ENCODE measurements at places on chromosomes 6 and 20.

DNA sequence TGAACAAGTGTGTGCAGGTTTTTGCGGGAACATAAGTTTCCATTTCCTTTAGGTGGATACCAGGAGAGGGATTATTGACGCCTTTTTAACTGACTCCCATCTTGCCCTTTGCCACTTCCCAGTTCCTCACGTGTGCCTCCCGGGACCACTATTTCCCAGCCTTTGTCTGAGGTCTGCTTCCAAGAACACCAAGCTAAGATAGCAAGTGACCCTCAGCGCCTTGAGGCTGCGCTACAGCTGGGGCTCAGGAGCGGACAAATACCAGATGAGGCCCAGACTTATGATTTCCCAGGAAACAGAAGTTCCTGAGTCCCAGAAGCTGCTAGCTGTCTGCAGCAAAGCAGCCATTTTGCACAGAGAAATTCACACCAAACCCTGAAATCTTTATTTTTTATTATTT, 216.7 kb downstream of the SYNDIG1 start:
- no peak for DNase-seq

DNA sequence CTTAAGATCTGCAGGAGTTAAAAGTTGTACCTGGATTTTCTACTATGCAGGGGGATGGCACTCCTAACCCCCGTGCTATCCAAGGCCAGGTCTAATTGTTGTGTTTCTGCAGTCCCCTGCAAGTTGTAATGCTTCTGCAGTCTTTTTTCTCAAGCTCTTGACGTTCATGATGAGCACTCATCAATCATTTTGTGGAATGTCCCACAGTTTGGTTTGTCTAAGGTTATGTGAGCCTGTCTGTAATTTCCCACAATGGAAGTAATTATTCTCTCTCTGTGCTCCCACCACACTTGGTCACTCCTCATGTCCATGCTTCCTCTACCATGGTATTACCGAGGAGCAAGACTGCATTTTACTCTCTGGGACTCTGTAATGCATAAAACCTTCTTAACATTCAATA, 107.6 kb upstream of the SSTR4 start:
- DNase-seq: no peak

- DNase-seq: no peak
These were observed 77.6 kb upstream of the PMEPA1 start for GRCh38 chr20:57787151-57787989.

GRCh38 chr6:161230339-161230738, 43.5 kb downstream of the AGPAT4 start:
- DNase-seq: no peak

DNA sequence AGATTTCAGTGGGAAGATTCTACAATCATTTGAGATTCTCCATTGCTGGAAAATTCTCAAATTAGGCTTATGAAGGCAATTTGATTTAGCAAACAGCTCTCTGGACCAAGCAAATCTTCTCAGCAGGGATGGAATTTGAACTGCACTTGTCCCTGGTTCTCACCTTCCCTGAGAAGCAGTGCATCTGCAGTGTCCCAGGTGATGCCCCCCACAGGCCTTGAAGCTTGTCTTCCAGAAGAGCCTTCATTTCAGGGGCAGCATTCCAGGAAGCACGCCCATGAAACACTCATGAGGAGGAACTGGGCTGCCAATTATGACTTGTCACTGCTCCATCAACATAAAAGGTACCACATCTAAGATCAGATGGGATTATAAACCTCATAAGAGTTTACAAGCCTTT, 82.8 kb upstream of the HDAC2 start:
- no peak for DNase-seq

DNA sequence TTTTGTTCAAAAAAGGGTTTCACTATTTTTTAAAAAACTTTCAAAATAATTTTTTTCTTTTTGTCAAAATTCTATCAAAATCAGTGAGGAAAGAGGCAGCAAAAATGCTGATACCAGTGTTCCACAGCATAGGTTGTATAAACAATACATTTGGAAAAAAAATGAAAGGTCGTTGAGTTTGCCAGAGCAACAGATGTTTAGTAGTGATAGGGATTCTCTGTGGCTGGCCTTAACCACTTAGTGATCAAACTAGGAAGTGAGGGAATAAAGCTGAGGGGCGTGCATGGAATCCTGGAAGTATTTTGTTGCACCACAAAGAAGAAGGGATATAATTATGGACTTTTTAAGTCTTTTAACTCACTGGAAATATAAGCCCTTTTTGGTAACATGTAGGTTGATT, 555.3 kb upstream of the CHD6 start:
- no peak for DNase-seq
